ENCODE measurements at places on chromosomes 6 and 20. TPM values are rescaled to one million over a fixed set of nuclear protein-coding genes. Genes with fewer than 3 reads are reported as not detected.
A peak's percentile ranks its signal among the peaks of the same experiment; 100 is the strongest.

The NFKBIL1 gene
- 4.7 TPM for polyA plus RNA-seq

The SLC17A3 gene
- not detected for polyA plus RNA-seq

The MAP7 gene
- 0.21 TPM for polyA plus RNA-seq

The MLN gene
- polyA plus RNA-seq = not detected

The TMEM244 gene
- polyA plus RNA-seq = 6.1 TPM

The ATP5F1E gene
- 89.2 TPM for polyA plus RNA-seq

The APMAP gene
- polyA plus RNA-seq = 68.4 TPM

The PTGIS gene
- polyA plus RNA-seq = not detected

The CPNE5 gene
- polyA plus RNA-seq = 0.16 TPM

The LY6G6F gene
- not detected for polyA plus RNA-seq

The PNLDC1 gene
- not detected for polyA plus RNA-seq

The TP53TG5 gene
- 0.56 TPM for polyA plus RNA-seq

The LTA gene
- polyA plus RNA-seq = 12.8 TPM

The SLC17A1 gene
- not detected for polyA plus RNA-seq

The LTB gene
- 1,395 TPM for polyA plus RNA-seq

GRCh38 chr6:55826941-55827340 lies 48.4 kb downstream of the BMP5 start:
- no peaks in the 10 kb centered on the region for H3K36me3 ChIP-seq
- no peak for DNase-seq
- H3K4me1 ChIP-seq = no peaks in the 10 kb centered on the region
- no peaks in the 10 kb centered on the region for H3K27me3 ChIP-seq

GRCh38 chr20:14210146-14210545 lies 127.3 kb downstream of the FLRT3 start:
- H3K4me1 ChIP-seq = no peaks in the 10 kb centered on the region
- no peaks in the 10 kb centered on the region for H3K27me3 ChIP-seq
- H3K27ac ChIP-seq = no peak overlapping the region
- H3K4me3 ChIP-seq = no peak overlapping the region
- H3K36me3 ChIP-seq = no peaks in the 10 kb centered on the region

GRCh38 chr20:60883496-60883895 lies 368.6 kb upstream of the CDH4 start:
- DNase-seq = no peak
- no peaks in the 10 kb centered on the region for H3K27me3 ChIP-seq
- no peaks in the 10 kb centered on the region for H3K4me1 ChIP-seq
- H3K4me3 ChIP-seq = no peak overlapping the region
- no peaks in the 10 kb centered on the region for H3K36me3 ChIP-seq

- no peak overlapping the region for H3K4me3 ChIP-seq
- H3K27ac ChIP-seq = no peak overlapping the region
- H3K27me3 ChIP-seq = no peaks in the 10 kb centered on the region
These were observed 125.6 kb downstream of the TSHZ2 start for GRCh38 chr20:53097791-53098190.

GRCh38 chr6:80145921-80146320 lies 39.5 kb downstream of the BCKDHB start:
- no peak for DNase-seq
- no peak overlapping the region for H3K27ac ChIP-seq
- H3K4me3 ChIP-seq = no peak overlapping the region

GRCh38 chr6:1216488-1216974 lies 95.4 kb upstream of the FOXQ1 start:
- no peaks in the 10 kb centered on the region for H3K4me1 ChIP-seq
- no peaks in the 10 kb centered on the region for H3K36me3 ChIP-seq
- peaks cover 2% of the 10 kb centered on the region for H3K27me3 ChIP-seq
- DNase-seq = no peak

- no peaks in the 10 kb centered on the region for H3K36me3 ChIP-seq
- DNase-seq = no peak
- H3K4me1 ChIP-seq = no peaks in the 10 kb centered on the region
These were observed 114.9 kb upstream of the PTPRT start for GRCh38 chr20:43304598-43304997.

DNA sequence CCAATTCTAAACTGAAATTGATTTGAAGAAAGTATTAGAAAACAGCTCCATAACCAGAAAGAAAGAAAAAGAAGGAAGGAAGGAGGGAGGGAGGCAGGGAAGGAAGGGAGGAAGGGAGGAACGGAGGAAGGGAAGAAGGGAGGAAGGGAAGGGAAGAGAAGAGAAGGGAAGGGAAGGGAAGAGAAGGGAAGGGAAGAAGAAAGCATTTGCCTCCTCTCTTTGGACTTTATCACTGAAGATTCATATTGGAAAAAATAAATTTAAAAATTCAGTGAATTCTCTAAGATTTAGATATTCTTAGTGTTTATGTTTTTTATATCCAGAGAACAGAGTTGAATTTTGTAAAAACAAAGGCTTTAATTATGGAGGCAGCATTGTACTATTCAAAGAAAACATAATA lies 68.5 kb upstream of the NXT1 start:
- DNase-seq = no peak
- no peaks in the 10 kb centered on the region for H3K36me3 ChIP-seq
- no peak overlapping the region for H3K27ac ChIP-seq
- H3K4me3 ChIP-seq = no peak overlapping the region
- no peaks in the 10 kb centered on the region for H3K27me3 ChIP-seq
- H3K4me1 ChIP-seq = no peaks in the 10 kb centered on the region

- H3K27ac ChIP-seq = no peak overlapping the region
- no peaks in the 10 kb centered on the region for H3K27me3 ChIP-seq
- no peak overlapping the region for H3K4me3 ChIP-seq
- no peaks in the 10 kb centered on the region for H3K36me3 ChIP-seq
These were observed 113.7 kb downstream of the TNFAIP3 start for GRCh38 chr6:137980777-137981176.

- no peak for DNase-seq
- peaks cover 89% of the 10 kb centered on the region for H3K36me3 ChIP-seq
- H3K27me3 ChIP-seq = no peaks in the 10 kb centered on the region
- H3K4me1 ChIP-seq = no peaks in the 10 kb centered on the region
- H3K4me3 ChIP-seq = no peak overlapping the region
These were observed 19.9 kb downstream of the TMEM74B start for GRCh38 chr20:1164871-1165270.

DNA sequence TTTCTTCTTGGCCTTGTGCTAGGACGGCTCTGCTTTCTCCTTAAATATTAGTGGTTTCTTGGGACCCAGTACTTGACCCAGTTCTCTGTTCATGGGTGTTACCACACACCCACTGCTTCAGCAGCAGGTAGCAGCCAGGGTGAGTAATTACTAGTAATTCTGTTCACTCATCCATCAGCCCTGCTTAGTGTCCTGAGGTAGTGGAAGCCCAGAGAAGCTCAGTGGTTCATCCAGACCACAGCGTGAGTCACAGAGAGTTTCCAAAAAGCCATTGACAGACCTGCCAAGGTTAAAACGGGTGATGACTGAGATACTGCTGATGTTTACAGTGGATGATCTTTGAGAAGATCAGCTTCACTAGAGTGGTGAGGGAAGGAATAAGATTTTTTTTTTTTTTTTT lies 51.7 kb upstream of the HINT3 start:
- peaks cover 6% of the 10 kb centered on the region for H3K36me3 ChIP-seq
- H3K4me1 ChIP-seq = no peaks in the 10 kb centered on the region
- H3K4me3 ChIP-seq = no peak overlapping the region
- no peak overlapping the region for H3K27ac ChIP-seq
- H3K27me3 ChIP-seq = no peaks in the 10 kb centered on the region

DNA sequence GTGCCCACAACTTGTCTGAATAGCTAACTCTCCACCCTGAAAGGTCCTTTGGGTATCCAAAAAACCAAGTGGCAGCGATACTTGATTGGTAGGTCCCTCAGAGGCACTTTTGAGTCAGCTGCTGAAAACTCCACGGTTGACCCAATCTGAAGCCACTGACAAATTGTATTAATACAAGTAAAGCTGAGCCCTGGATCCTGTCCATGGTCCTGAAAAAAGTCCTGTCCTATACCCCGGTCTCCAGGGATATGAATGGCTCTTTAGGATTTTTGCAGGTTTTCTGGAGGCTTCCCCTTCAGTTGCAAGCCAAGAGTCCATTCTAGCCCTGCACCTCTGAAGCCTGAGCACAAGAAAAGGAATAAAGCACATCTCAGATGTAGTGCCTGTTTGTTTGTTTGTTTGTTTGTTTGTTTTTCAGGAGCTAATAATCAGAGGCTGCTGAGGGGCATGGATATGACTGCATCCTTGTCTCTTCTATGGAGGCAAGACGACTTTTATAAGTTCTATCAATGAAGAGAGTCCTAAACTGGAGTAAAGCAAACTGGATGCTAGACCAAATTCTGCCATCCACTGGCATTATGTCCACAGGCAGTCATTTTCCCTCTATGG lies 1.7 kb upstream of the SLC12A5 start:
- DNase-seq = peak; percentile 41
- no peak overlapping the region for H3K27ac ChIP-seq
- H3K4me1 ChIP-seq = peaks cover 9% of the 10 kb centered on the region
- H3K27me3 ChIP-seq = peaks cover 13% of the 10 kb centered on the region
- H3K4me3 ChIP-seq = no peak overlapping the region

- DNase-seq = no peak
- H3K4me3 ChIP-seq = no peak overlapping the region
- H3K4me1 ChIP-seq = no peaks in the 10 kb centered on the region
- no peak overlapping the region for H3K27ac ChIP-seq
- no peaks in the 10 kb centered on the region for H3K27me3 ChIP-seq
These were observed 69.4 kb upstream of the NAA20 start for GRCh38 chr20:19947611-19948264.

- H3K4me1 ChIP-seq = no peaks in the 10 kb centered on the region
- DNase-seq = no peak
These were observed 317.5 kb downstream of the HIVEP2 start for GRCh38 chr6:142627474-142627873.

DNA sequence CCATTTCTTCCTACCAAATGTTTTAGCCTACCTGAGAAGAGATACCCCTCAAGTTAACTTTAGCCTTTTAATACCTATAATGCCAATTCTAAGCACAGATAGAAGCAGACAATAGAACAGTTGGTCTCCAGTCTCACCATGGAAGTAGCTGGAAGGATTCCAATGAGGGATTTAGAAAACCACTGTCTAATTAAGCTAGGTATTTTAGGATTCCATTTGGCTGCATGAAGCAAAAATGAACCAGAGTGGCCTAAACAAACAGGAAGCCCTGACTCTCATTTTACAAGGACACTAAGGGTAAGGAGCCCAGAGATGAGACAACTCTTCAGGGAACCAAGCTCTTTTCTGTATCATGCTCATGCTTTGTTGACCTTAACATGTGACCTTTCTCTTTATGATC lies 199.2 kb downstream of the ALDH8A1 start:
- no peaks in the 10 kb centered on the region for H3K36me3 ChIP-seq
- H3K4me1 ChIP-seq = no peaks in the 10 kb centered on the region
- DNase-seq = no peak
- H3K27ac ChIP-seq = no peak overlapping the region

DNA sequence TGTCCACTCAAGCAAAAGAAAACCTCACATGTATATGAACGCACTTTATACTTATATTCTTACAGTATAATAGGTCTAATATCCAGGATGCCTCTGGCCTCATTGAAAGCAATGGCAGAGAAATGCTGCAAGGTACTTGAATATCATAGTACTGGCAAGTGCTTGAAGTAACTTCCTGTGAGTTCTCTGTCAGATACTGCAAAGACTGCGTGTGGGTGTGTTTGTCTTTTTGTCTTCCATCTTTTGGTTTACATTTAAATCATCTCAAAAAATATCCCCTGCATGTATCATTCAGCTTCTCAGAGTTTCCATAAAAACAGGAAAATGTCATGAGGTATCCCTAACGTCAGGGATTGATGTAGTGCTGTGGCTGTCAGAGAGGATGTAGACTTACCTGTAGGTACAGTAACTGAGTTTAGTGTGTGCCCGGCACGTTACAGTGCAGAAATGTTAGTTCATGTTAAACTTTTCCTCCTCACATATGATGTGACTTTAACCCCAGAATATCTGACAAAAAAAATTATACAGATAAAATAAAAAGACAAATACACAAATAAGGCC lies 184.3 kb downstream of the DST start:
- DNase-seq = no peak
- no peak overlapping the region for H3K27ac ChIP-seq
- H3K4me3 ChIP-seq = no peak overlapping the region
- H3K27me3 ChIP-seq = no peaks in the 10 kb centered on the region
- no peaks in the 10 kb centered on the region for H3K4me1 ChIP-seq

DNA sequence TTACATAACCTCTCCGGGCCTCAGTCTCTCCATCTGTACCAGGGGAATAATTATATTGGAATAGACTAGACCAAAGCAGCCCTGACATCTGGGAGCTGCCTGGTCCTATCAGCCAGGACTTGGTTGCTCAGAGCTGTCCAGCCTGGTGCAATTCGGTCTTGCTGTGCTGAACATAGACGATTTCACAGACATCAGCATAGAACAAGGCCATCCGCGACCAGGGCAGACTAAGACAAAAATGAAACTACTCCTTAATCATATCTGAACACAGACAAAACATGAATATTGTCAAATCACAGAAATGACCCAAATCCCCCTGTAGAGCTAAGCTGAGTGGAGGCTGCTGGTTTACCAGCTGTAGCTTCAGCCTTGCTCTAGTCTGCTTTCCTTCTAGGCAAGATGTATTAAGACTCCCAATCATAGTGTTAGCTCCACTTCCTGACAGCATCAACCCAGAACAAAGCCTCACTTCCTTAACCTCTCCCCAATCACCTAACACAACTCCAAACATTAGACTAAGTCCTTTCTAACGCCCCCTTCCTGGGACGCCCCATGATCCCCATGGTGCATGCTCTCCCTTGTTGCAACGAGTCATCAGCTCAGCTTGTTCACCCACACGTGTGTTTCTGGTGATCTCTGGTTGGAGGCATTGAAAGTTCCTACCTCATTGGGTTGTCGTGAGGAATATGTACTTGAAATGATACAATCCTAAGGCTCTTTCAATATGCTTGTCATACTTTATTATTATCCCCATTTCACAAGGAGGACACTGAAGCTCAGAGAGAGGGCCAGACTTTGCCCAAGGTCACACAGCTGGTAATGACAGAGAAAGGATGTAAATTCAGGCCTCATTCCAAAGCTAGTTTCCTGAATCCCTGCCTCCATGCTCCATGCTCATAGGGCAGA lies 3.5 kb upstream of the MAPK13 start:
- H3K4me1 ChIP-seq = peaks cover 50% of the 10 kb centered on the region
- H3K27me3 ChIP-seq = no peaks in the 10 kb centered on the region
- DNase-seq = no peak

DNA sequence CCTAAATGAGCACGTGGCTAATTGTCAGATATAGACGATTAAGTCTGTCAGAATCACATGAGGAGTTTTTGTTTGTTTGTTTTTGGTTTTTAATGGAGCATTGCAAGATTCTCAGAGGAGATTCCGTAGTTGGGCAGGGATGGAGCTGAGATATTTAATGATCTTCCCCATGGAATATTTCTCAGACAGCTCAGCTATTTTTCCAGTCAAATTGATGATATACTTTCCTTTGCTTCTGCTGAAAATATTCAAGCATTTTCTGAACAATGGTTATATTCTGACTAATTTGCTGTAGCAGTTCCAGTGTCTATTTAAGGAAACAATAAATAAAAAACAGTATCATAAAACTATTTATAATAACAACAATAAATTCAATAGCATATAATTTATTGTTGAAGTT lies 348.4 kb downstream of the KIF16B start:
- H3K4me1 ChIP-seq = no peaks in the 10 kb centered on the region
- no peaks in the 10 kb centered on the region for H3K27me3 ChIP-seq
- no peaks in the 10 kb centered on the region for H3K36me3 ChIP-seq
- no peak overlapping the region for H3K4me3 ChIP-seq
- DNase-seq = no peak

- no peaks in the 10 kb centered on the region for H3K4me1 ChIP-seq
- H3K36me3 ChIP-seq = no peaks in the 10 kb centered on the region
- H3K27ac ChIP-seq = no peak overlapping the region
- no peak overlapping the region for H3K4me3 ChIP-seq
- no peak for DNase-seq
These were observed 20.7 kb upstream of the PKHD1 start for GRCh38 chr6:52108128-52108527.
